Activated naive CD8-positive, alpha-beta T cell treated with anti-CD3 and anti-CD28 coated beads, Interleukin-2, amount 50 U/mL, for 24 hours (primary cell): ENCODE measurements at places on chromosomes 3 and 15.

DNA sequence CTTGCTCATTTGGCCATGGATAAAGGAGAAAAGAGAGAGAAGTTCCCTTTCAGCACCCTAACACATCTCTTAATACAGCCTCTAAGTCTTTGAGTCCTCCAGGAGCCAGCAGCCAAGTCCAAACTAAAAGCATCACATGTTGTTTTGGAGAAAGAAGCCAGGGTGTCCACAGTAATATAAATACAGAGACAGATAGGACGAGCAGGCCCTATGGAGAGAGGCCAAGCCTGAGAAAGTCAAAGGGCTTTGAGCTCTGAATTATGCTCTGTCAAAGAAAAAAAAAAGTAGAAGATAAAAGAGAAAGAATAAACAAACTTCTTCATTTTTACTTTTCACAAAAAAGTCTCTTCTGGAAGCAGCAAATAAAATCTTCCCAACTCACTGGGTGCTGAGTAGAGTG, 92.4 kb upstream of the THBS1 start:
- H3K36me3 ChIP-seq = no peaks in the 10 kb centered on the region
- H3K4me3 ChIP-seq = no peak overlapping the region
- H3K27ac ChIP-seq = no peak overlapping the region
- no peaks in the 10 kb centered on the region for H3K4me1 ChIP-seq
- no peak for DNase-seq

DNA sequence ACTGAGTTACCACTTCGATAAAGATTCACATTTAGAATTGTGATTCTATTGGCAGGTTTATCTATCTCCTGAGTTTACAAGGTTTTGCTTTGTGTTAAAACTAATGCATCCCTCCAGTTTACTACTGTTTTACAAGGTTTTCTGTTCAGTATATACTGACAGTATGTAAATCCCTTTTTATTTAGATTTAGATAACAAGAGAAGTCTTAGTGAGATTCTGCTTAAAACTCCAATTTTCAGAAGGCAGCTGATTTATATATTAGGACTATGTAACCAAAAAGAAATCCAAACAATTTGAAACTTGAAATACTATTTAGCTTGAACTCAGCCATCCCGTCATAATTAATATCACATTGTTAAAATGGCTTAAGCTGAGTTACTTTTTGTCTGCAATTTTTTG, 619.2 kb downstream of the NAALADL2 start:
- DNase-seq = no peak
- no peak overlapping the region for H3K27ac ChIP-seq
- no peaks in the 10 kb centered on the region for H3K36me3 ChIP-seq
- H3K4me3 ChIP-seq = no peak overlapping the region

DNA sequence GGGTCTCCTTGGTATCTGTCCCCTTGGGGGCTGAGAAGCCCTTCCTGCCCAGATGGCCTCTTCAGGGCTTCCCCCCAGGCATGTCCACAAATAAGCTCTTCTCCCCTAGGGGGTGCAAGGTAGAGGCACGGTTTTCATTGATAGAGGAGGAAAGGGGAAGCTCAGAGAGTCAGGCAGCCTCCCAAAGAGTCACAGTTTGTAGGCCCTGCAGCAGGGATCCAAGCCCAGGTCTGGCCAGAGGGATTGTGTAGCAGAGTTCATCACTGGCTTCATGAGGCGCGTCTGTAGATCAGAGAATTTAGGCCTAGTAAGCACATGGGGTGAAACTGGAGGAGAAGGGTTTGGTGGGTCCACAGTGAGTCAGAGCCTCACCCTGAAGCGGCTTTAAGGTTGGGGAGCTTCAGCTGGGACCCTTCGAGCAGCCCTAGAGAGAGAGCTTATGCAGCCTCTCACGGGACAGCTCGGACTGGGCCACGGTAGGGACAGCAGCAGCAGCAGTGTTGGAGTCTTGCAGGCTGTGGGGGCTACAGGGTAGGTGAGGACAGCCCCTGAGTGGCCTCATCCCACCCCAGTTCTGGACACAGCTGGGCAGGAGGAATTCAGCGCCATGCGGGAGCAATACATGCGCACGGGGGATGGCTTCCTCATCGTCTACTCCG, 37.5 kb upstream of the ESYT3 start:
- peak overlapping the region; percentile 30 for H3K27ac ChIP-seq
- no peak for DNase-seq
- H3K36me3 ChIP-seq = no peaks in the 10 kb centered on the region
- no peaks in the 10 kb centered on the region for H3K27me3 ChIP-seq

DNA sequence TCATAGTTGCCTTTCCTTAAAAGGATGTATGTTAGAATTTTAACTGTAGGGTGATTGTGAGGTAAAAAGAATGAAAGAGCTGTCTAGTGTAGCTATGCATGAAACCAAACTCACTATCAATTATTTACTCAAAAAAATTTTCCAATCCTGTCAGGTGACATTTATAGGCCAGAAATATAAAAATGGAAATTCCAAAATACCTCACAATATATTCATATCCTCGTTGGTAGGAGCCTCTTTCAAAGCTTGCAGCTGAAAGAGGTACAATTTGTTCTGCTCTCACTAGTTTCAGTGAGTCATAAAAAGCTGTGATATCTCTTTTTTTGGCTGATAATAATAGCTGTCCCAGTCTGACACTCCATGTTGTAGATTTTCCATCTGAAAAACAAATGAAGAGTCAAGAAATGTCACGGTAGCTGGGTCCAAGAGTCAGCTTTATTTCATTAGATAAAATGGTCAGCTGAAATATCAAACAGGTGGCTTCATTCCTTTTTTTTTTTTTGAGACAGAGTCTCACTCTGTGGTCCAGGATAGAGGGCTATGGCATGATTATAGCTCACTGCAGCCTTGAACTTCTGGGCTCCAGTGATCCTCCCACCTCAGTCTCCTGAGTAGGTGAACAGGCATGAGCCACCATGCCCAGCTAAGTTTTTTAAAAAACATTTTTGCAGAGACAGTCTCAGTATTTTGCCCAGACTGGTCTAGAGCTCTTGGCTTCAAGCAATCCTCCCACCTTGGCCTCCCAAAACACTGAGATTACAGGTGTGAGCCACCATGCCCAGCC, 50.8 kb upstream of the XRN1 start:
- peak overlapping the region; percentile 74 for H3K27ac ChIP-seq
- no peak for DNase-seq
- H3K27me3 ChIP-seq = no peaks in the 10 kb centered on the region
- H3K36me3 ChIP-seq = peaks cover 61% of the 10 kb centered on the region

DNA sequence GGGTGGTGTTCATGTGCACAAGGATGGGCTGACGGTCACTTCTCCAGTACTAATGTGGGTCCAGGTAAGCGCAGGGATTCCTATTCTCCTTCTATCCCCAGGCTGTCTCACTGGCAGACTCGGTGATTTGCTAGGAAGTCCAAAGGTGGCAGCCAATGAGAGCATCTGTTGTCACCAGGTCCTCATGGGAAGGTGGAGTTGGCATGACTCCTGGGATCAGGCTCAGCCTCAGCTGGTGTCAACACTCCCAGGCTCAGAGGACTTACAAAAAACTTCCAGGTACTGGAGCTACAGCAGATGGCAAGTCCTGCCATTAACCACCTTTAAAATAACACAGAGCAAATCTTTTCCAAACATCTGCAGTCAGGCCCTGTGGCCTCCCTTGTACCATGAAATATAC, 13.8 kb downstream of the XYLB start:
- DNase-seq = no peak
- no peaks in the 10 kb centered on the region for H3K4me1 ChIP-seq
- no peak overlapping the region for H3K4me3 ChIP-seq
- H3K27ac ChIP-seq = no peak overlapping the region

GRCh38 chr3:50665081-50665840, 9.5 kb upstream of the DOCK3 start:
- peak overlapping the region; percentile 53 for H3K27ac ChIP-seq
- DNase-seq = peak; percentile 36
- H3K27me3 ChIP-seq = peaks cover 2% of the 10 kb centered on the region
- no peak overlapping the region for H3K4me3 ChIP-seq
- no peaks in the 10 kb centered on the region for H3K36me3 ChIP-seq

- peak; percentile 70 for DNase-seq
- peaks cover 11% of the 10 kb centered on the region for H3K36me3 ChIP-seq
- H3K27me3 ChIP-seq = peaks cover 6% of the 10 kb centered on the region
- H3K4me3 ChIP-seq = peak within 1 kb of the TSS; percentile 69
These were observed at the start of gene CD80 for GRCh38 chr3:119559441-119559963. Gene CD80 (minus strand): TSS chr3:119559614. CDS start chr3:119557728, 1,886 bp downstream.

DNA sequence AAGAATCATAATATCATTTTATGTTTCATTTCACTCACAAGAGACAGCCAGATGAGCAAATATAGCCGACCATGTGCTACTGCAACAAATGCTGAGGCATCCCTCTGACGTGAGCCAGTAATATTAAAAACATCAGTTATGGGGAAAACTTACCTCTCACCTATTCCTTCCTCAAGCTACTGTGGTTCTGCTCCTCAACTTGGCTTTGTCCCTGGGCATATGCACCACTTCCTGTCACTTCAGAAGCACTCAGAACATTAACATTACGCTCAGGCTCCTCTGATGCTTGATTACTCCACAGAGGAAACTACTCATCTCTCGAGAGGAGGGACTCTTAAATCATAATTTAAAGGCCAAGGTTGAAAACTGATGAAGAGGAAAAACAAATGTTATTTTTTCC, 457.0 kb upstream of the ALCAM start:
- H3K27me3 ChIP-seq = no peaks in the 10 kb centered on the region
- no peak overlapping the region for H3K27ac ChIP-seq
- H3K36me3 ChIP-seq = no peaks in the 10 kb centered on the region
- no peak for DNase-seq
- H3K4me1 ChIP-seq = no peaks in the 10 kb centered on the region
- H3K4me3 ChIP-seq = no peak overlapping the region

GRCh38 chr3:1088503-1088902, 4.3 kb upstream of the CNTN6 start:
- no peaks in the 10 kb centered on the region for H3K36me3 ChIP-seq
- no peak overlapping the region for H3K27ac ChIP-seq
- H3K27me3 ChIP-seq = no peaks in the 10 kb centered on the region
- DNase-seq = no peak
- H3K4me3 ChIP-seq = no peak overlapping the region

DNA sequence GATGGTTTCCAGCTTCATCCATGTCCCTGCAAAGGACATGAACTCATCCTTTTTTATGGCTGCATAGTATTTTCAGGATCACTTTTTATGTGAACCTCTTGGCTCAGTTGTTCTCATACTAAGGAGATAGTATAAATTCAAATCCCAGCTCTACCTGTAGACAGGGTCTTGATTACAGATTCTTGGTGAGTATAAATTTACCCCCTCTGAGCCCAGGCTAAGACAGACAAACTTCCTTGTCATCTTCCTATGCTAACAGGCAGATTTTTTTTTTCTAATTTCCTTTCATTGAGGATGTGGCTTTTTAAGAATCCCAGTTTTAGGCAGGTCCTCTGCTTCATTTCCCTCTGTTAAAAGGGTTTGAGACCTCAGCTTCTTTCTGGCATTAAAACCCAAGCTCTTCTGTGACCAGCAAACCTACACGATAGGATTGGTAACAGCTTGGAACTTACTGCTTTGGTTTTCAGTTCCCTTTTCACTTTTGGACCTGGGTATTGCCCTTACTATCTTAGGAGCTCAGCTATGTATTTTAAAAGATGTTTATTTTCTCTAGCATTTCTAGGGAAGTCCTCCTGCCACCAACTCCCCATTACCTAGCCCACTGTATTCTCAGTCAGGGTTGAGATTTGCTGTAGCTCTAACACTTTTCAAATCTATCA, 72.5 kb downstream of the VPS8 start:
- H3K36me3 ChIP-seq = peaks cover 22% of the 10 kb centered on the region
- no peaks in the 10 kb centered on the region for H3K27me3 ChIP-seq
- DNase-seq = no peak

- no peaks in the 10 kb centered on the region for H3K27me3 ChIP-seq
- no peak for DNase-seq
- peaks cover 39% of the 10 kb centered on the region for H3K36me3 ChIP-seq
- H3K27ac ChIP-seq = no peak overlapping the region
- no peak overlapping the region for H3K4me3 ChIP-seq
- no peaks in the 10 kb centered on the region for H3K4me1 ChIP-seq
These were observed 47.5 kb downstream of the NUP210 start for GRCh38 chr3:13372656-13373055.

DNA sequence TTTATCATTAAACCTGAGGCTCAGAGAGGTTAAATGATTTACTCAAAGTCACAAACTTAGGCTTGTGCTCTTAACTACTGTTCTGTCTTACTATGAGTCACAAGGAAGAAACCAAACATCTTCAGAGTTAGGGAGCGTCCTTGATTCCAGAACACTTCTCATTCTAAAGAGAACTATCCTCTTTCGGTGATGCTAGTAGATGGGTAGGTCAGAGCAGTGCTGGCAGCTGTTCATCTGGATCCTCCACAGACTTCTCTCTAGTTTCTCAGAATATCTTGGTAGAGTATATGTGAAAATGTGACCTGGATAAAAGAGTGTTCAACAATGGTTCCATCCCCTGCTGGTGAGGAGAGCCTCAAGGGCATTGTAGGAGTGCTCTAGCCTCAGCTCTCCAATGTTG, 3.3 kb downstream of the ARL6IP5 start:
- no peaks in the 10 kb centered on the region for H3K27me3 ChIP-seq
- H3K36me3 ChIP-seq = peaks cover 21% of the 10 kb centered on the region
- DNase-seq = no peak
- H3K27ac ChIP-seq = peak overlapping the region; percentile 74
- H3K4me3 ChIP-seq = peak overlapping the region; percentile 74
- H3K4me1 ChIP-seq = peaks cover 74% of the 10 kb centered on the region

- H3K4me3 ChIP-seq = no peak overlapping the region
- H3K4me1 ChIP-seq = no peaks in the 10 kb centered on the region
- no peak overlapping the region for H3K27ac ChIP-seq
- peaks cover 6% of the 10 kb centered on the region for H3K27me3 ChIP-seq
These were observed 38.6 kb downstream of the TAFA4 start for GRCh38 chr3:68893600-68894239.

DNA sequence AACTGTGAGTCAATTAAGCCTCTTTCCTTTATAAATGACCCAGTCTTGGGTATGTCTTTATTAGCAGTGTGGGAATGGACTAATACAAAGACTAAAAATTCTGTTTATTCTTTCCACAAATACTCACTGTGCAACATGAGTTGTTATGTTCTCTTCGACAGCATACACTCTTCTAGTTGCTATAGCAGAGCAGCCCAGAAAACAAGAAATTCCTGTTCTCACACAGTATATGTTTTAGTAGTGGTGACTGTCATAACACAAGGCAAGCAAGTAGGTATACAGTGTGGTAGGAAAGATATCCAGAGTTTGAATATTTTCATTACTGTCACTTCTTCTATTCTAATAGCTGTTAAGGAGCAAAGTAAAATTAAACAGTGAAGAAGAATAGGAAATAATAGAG, 453.3 kb downstream of the ROBO1 start:
- no peak overlapping the region for H3K4me3 ChIP-seq
- DNase-seq = no peak
- H3K4me1 ChIP-seq = no peaks in the 10 kb centered on the region
